Upper lobe of left lung (tissue), 6 donors: ENCODE measurements at places on chromosomes 3 and 15. TPM values are rescaled to one million over a fixed set of nuclear protein-coding genes. Genes with fewer than 3 reads are reported as not detected.

ADCY5 gene
- total RNA-seq: 2.1 TPM

MCTP2 gene
- total RNA-seq: 64.8 TPM

SLC15A2 gene
- 72.4 TPM for total RNA-seq

SLC51B gene
- total RNA-seq: 0.69 TPM

SLC28A2 gene
- not detected for total RNA-seq

- peaks cover 15% of the 10 kb centered on the region for H3K4me1 ChIP-seq
- no peak for DNase-seq
- no peak overlapping the region for H3K4me3 ChIP-seq
- no peaks in the 10 kb centered on the region for H3K27me3 ChIP-seq
- H3K27ac ChIP-seq: peak overlapping the region; percentile 33
These were observed 155.7 kb downstream of the PLCL2 start for GRCh38 chr3:17040322-17040989.

- DNase-seq: no peak
- no peaks in the 10 kb centered on the region for H3K36me3 ChIP-seq
- no peaks in the 10 kb centered on the region for H3K27me3 ChIP-seq
- H3K4me1 ChIP-seq: no peaks in the 10 kb centered on the region
- H3K27ac ChIP-seq: no peak within 1 kb of the TSS
These were observed at the start of gene SAMMSON for GRCh38 chr3:69999140-70000027. Gene SAMMSON, plus strand, starts transcription at chr3:69999733.

- no peak overlapping the region for H3K27ac ChIP-seq
- no peaks in the 10 kb centered on the region for H3K36me3 ChIP-seq
- DNase-seq: no peak
- no peak overlapping the region for H3K4me3 ChIP-seq
These were observed 31.3 kb downstream of the LRRC3B start for GRCh38 chr3:26653811-26654425.

- H3K4me3 ChIP-seq: no peak overlapping the region
- H3K36me3 ChIP-seq: peaks cover 3% of the 10 kb centered on the region
- no peaks in the 10 kb centered on the region for H3K4me1 ChIP-seq
- DNase-seq: no peak
- H3K27me3 ChIP-seq: no peaks in the 10 kb centered on the region
These were observed 44.4 kb downstream of the STARD9 start for GRCh38 chr15:42619656-42620371.

DNA sequence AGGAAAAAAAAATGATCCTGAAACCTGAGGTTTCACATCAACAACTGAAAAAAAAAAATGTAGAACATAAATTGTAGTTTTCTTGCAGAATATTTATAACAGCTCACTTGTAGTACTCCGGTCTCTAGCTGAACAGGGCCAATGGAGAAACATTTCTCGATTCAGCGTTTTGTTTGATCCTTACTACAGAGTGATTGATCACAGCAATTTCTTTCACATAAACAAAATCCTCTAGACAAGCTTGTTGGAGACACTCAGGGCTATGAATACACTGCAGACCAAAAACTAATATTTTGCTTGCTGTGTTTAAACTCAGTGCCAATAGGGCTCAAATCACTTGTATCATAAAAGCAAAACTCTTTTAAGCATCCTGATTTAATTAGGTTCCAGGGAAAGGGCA is 127.0 kb upstream of the CNTN6 start:
- no peak for DNase-seq
- H3K27me3 ChIP-seq: no peaks in the 10 kb centered on the region
- no peak overlapping the region for H3K27ac ChIP-seq
- H3K4me3 ChIP-seq: no peak overlapping the region

DNA sequence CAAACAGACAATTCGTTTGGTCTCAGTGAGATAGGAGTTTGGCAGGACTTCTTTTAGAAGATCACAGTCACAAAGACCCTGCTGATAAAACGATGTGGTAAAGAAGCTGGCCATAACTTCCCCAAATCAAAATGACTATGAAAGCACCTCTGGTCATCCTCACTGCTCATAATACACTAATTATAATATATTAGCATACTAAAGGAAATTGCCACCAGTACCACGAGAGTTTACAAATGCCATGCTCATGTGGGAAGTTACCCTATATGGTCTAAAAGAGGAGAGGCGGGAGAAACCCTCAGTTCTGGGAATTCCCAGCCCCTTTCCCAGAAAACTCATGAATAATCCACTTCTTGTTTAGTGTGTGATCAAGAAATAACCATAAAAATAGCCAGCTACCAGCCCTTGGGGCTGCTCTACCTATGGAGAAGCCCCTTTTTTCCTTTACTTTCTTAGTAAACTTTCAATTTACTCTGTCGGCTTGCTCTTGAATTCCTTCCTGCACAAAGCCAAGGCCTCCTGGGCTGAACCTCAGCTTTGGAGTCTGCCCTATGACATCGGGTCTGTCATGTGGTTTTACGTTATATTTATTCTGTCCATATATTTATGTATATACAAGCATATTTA is 115.8 kb upstream of the IGSF10 start:
- no peaks in the 10 kb centered on the region for H3K36me3 ChIP-seq
- H3K27ac ChIP-seq: no peak overlapping the region
- H3K4me3 ChIP-seq: no peak overlapping the region
- no peak for DNase-seq

DNA sequence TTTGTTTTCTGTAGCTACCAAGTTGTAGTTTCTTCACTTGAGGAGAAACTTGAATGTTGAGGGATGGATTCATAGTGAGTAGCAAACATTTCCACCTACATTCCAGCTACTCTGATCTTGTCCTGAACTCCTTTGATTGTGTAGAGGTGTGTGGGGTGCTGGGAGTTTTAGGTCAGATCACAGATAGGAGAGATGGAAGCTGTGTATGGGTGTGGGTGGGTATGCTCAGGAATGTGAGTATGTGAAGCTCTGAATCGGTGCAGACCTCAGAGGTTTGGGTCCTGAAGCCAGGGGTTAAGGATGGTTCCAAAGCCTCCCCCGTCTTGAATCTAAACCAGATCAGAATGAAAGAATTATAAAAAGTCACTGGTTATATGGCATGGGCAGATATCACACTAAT is 52.6 kb upstream of the VILL start:
- no peak overlapping the region for H3K4me3 ChIP-seq
- DNase-seq: no peak
- peak overlapping the region; percentile 11 for H3K27ac ChIP-seq
- no peaks in the 10 kb centered on the region for H3K36me3 ChIP-seq
- peaks cover 60% of the 10 kb centered on the region for H3K4me1 ChIP-seq
- H3K27me3 ChIP-seq: no peaks in the 10 kb centered on the region

DNA sequence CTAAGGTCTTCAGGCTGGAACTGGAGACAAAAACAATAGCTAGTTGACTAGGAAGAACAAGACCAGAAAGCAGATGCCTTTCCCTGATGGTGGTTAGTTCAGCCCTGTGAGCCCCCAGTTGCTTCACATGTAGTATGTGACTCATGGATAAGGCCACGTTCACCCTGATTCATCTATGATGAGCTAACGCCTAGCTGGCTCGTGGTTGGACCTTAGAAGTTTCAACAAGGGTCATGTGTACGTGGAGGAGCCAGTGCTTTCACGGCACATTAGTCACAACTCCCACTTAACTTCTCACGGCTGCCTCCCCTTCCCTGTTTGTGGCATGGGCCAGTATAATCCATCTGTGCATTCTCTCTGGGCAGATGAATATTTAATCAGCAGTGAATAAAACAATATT is 20.6 kb downstream of the COL8A1 start:
- H3K27ac ChIP-seq: peak overlapping the region; percentile 76
- H3K36me3 ChIP-seq: no peaks in the 10 kb centered on the region
- no peaks in the 10 kb centered on the region for H3K27me3 ChIP-seq
- H3K4me3 ChIP-seq: no peak overlapping the region

GRCh38 chr3:120642368-120642948 is 39.6 kb downstream of the HGD start:
- no peak overlapping the region for H3K4me3 ChIP-seq
- DNase-seq: no peak
- no peak overlapping the region for H3K27ac ChIP-seq
- H3K27me3 ChIP-seq: no peaks in the 10 kb centered on the region

DNA sequence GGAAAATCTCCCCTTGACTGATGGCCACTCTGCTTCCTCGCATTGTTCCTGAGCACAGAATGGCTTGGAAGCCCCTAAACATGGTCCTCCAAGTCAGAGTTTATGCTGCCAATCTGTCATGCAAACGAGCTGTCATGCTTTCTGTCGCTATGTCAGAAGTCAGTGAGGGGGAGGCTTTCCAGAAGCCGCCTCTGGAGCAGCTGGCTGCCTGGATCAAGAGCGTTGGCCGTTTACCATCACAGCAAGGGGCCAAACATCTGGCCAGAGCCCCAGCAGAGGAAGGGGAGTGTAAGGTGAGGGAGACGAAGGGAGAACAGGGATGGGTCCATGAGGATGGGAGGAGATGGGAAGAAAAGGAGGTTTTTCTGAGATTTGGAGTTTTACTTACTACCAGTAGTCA is 372.6 kb upstream of the NR2F2 start:
- no peaks in the 10 kb centered on the region for H3K4me1 ChIP-seq
- no peak overlapping the region for H3K27ac ChIP-seq
- no peaks in the 10 kb centered on the region for H3K36me3 ChIP-seq
- no peak for DNase-seq
- H3K4me3 ChIP-seq: no peak overlapping the region
- H3K27me3 ChIP-seq: no peaks in the 10 kb centered on the region

DNA sequence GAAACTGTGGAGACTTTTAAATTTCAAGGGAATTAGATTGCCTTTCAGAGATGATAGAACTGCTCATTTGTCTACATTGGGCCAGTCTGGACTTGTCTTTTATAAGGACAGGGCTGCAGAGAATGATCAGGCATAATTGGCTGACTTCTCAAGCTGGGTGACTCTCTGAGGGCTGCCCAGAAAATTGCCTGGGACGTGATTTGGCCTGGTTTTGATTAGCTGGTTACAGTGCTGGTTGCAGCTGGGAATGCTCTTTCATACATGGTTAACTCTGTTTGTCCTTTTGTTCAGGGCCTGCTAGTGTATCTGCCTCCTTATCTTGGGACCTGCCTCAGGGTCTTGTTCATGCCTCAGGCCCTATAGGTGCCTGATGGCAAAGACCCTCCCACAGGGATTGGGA is 245.6 kb downstream of the CLSTN2 start:
- H3K36me3 ChIP-seq: no peaks in the 10 kb centered on the region
- no peak overlapping the region for H3K27ac ChIP-seq
- no peaks in the 10 kb centered on the region for H3K4me1 ChIP-seq
- H3K27me3 ChIP-seq: no peaks in the 10 kb centered on the region
- DNase-seq: no peak

GRCh38 chr15:39128746-39129145 is 452.1 kb upstream of the THBS1 start:
- H3K27me3 ChIP-seq: no peaks in the 10 kb centered on the region
- H3K36me3 ChIP-seq: no peaks in the 10 kb centered on the region
- no peak overlapping the region for H3K4me3 ChIP-seq

GRCh38 chr3:2992534-2992933 is 117.6 kb downstream of the IL5RA start:
- no peak for DNase-seq
- no peak overlapping the region for H3K4me3 ChIP-seq
- H3K36me3 ChIP-seq: no peaks in the 10 kb centered on the region
- no peak overlapping the region for H3K27ac ChIP-seq
- no peaks in the 10 kb centered on the region for H3K4me1 ChIP-seq

GRCh38 chr15:35327789-35328188 is 218.2 kb downstream of the DPH6 start:
- H3K27ac ChIP-seq: no peak overlapping the region
- DNase-seq: no peak
- no peaks in the 10 kb centered on the region for H3K27me3 ChIP-seq
- no peaks in the 10 kb centered on the region for H3K36me3 ChIP-seq

- no peaks in the 10 kb centered on the region for H3K27me3 ChIP-seq
- no peak overlapping the region for H3K27ac ChIP-seq
- no peaks in the 10 kb centered on the region for H3K36me3 ChIP-seq
- no peak overlapping the region for H3K4me3 ChIP-seq
- no peak for DNase-seq
These were observed 30.7 kb upstream of the KY start for GRCh38 chr3:134681522-134681900.

DNA sequence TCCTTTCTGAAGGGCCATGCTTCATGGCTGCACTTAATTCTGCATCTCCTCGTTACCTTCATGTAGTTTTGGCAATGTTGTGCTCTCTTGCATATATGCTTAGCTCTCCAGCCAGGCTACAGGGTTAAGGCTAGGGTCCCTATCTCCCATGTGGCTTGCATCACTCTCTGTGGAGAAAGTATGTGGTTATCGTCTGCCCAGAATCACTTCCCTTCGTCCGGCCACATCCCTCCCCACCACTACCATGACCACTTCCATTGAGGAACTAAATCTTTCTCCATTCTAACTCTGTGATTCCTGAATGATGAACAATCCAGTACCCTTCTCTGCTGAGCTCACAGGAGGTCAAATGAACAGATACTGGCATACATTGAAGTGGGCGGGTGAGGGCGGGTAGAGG is 34.0 kb downstream of the WWTR1 start:
- peaks cover 47% of the 10 kb centered on the region for H3K4me1 ChIP-seq
- no peak overlapping the region for H3K4me3 ChIP-seq
- no peaks in the 10 kb centered on the region for H3K27me3 ChIP-seq
- no peaks in the 10 kb centered on the region for H3K36me3 ChIP-seq
- H3K27ac ChIP-seq: no peak overlapping the region
- DNase-seq: no peak

- H3K36me3 ChIP-seq: no peaks in the 10 kb centered on the region
- H3K4me1 ChIP-seq: peaks cover 4% of the 10 kb centered on the region
- no peak overlapping the region for H3K4me3 ChIP-seq
- no peak for DNase-seq
- H3K27ac ChIP-seq: no peak overlapping the region
These were observed 10.6 kb downstream of the CEMIP start for GRCh38 chr15:80789796-80790195.

GRCh38 chr15:49712846-49713450 is 92.1 kb downstream of the DTWD1 start:
- H3K27ac ChIP-seq: no peak overlapping the region
- H3K4me1 ChIP-seq: peaks cover 4% of the 10 kb centered on the region
- H3K36me3 ChIP-seq: no peaks in the 10 kb centered on the region
- H3K4me3 ChIP-seq: no peak overlapping the region
